HEK293T (cell line): ENCODE measurements at places on chromosomes 16 and 17.

DNA sequence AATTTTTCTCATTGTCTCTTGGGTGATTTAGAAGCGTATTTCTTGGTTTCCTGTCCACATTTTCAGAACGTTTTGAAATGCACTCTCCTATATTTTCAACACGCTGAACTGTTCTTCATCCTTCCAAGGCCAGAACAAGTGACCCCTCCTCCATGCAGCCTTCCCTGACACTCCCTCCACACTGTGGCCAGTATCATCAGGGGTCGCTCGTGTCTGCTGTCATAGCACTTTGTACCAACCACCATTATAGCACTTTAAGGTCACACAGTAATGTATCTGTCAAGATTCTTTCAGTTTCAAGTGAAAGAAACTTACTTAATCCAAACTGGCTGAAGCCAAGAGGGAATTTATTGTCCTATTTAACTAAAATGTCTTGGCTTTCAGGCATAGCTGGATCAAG, 17.5 kb upstream of the IL21R start:
- no peak for DNase-seq

DNA sequence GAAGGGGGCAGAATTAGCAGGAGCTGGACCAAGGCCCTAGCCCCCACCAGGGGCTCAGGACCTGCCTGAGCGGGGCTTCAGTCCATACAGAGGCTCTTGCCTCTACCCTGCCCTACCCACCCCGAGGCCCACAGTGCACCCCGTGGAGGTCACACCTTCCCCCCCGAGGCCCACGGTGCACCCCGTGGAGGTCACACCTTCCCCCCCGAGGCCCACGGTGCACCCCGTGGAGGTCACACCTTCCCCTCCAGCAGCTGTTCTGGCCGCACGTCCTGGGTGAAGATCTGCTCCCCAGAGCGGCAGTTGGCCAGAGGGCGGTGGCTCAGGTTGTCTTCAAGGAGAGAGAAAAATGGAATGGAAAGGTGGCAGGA, 11.4 kb downstream of the CASKIN2 start:
- no peak for DNase-seq

- DNase-seq = peak; percentile 94
Observed at GRCh38 chr16:67393111-67393787, at the start of gene TPPP3. Gene TPPP3, minus strand, starts transcription at chr16:67393498. Its CDS starts 2,387 bp downstream, at chr16:67391111.

DNA sequence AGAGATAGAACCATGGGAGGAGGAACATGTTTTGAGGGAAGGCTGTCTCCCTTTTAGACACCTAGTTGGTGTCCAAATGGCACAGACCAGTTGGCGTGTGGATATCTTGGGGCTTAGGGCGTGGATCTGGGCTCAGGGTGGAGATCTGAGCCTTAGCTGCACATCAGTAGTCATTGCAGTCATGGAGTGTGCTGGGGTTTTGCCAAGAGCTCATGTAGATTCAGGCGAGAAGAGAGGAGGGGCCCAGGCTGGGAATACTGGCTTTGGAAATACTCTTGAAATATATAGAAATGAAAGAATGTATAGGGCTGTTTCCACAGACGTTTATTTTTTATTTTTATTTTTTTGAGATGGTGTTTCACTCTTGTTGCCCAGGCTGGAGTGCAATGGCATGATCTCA, 92.0 kb downstream of the PRKCB start:
- DNase-seq = no peak

DNA sequence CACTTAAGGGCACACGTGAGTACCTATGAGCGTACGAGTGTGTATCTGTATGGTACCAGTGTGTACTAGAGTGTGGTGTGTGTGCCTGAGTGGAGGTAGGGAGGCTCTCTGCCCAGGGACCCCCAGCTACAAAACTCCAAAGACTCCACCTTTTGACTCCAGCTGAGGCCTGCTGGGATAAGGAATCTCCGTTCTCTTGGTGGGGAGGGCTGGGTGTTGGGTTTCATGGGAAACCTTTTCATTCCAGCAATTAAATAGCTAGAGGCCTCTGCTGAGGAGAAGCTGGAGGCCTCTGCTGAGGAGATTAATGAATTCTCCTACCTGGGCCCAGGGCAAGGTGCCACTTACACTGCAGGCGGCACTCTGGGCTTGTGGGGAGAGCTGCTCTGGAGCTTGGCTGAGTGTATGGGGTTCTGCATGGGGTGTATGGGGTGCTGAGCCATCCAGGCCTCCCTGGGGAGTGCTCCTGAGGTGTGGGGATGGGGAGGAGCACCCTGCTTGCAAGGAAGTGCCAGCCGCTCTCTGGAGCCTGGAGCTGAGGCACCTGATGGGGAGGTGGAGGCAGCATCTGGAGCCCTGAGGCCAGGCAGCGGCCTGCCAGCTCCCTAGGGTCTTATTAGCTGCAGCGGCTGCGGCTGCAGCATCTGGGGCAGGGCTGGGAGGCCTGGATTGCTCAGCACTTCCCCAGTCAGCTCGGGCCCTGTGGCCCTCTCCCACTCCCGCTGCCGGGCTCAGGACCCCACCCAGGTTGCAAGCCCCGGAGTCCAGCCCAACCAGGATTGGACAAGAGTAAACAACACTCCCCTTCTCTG, 4.6 kb downstream of the ANKRD13B start:
- DNase-seq = no peak

GRCh38 chr17:78878871-78879527, 24.0 kb downstream of the CEP295NL start:
- no peak for DNase-seq

- no peak for DNase-seq
Observed at GRCh38 chr16:16001596-16002255, 52.3 kb downstream of the ABCC1 start.

DNA sequence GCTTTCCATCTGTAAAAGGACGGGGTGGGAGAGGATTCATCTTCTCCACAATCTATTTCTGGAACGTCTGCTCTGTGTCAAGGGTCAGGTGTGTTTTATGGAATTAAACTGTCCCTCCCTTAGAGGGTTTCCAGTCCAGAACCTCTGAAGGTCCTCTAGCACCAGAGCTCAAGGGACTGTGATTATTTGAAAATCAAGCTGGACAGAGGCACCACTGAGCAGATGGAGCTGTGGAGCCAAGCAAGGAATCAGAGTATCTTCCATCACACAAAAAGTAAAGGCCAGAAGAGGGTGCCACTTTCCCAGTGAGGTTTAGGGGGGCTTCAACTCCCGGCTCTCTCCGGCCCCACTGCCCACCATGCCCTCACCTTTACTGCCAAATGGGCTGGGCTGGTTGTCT, 6.8 kb downstream of the CACNG5 start:
- no peak for DNase-seq

DNA sequence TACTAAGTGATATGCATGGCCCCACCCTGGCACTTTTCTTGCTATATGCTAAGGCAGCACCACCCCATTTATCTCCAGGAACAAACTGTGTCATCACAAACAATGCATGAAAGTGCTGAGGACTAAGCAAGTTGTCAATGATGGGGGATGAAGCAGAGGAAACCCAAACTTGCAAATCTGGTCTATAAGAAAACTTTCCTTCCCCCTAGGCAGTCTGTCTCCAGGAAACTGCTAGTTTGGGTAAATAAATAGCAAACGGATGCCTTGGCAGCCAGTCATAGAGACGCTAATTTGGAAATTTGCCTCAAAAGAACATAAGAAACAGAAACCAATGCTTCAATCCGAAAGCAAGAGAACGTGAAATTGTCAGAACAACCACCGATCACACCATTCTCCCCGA, 5.6 kb upstream of the HSBP1 start:
- no peak for DNase-seq

DNA sequence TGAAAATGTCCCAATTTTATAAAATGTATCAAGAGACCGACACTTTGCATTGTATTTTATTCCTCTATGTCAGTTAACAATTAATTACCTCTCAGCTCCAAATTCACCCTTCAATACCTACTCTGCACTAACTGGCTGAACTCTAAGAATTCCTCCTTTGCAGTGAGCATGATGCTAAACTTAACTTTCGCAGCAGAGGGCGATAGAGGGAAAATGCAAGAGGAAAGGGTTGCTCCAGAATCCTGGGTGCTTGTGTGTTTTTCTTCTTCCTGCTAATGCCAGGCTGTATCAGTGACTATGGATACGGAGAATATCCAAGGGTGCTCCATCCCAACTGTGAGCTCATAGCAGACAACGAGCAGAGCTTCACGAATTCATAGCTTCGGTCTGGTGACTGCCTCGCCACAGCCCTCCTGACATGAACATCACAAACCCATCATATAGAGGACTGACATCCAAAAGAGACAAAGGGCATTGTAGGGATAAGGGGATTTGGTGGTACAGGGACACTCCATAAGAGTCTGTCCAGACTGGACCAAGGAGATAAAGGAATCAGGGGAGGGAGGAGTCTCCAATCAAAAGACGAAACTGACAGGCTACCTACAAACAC, 172.9 kb downstream of the STX8 start:
- peak; percentile 56 for DNase-seq

GRCh38 chr17:27354491-27355081, 60.7 kb downstream of the WSB1 start:
- no peak for DNase-seq

- DNase-seq = no peak
Observed at GRCh38 chr16:88536971-88537751, 33.0 kb upstream of the ZC3H18 start.

- DNase-seq = no peak
Observed at GRCh38 chr17:74584292-74585060, 7.6 kb downstream of the CD300LD start.

- no peak for DNase-seq
Observed at GRCh38 chr17:50451943-50452629, 16.6 kb downstream of the CHAD start.

DNA sequence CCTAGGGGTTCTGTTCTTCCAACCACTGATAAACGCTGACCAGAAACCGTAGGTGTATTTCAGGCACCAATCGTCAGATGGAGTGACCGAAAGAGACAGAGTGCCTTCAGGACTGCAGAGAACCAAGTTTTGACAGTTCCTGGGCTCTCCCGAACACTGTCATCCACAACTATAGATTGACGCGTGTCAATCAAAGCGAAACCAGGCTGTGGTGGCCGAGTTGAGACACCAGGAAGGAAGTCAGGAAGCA, 11.9 kb upstream of the AURKB start:
- no peak for DNase-seq

DNA sequence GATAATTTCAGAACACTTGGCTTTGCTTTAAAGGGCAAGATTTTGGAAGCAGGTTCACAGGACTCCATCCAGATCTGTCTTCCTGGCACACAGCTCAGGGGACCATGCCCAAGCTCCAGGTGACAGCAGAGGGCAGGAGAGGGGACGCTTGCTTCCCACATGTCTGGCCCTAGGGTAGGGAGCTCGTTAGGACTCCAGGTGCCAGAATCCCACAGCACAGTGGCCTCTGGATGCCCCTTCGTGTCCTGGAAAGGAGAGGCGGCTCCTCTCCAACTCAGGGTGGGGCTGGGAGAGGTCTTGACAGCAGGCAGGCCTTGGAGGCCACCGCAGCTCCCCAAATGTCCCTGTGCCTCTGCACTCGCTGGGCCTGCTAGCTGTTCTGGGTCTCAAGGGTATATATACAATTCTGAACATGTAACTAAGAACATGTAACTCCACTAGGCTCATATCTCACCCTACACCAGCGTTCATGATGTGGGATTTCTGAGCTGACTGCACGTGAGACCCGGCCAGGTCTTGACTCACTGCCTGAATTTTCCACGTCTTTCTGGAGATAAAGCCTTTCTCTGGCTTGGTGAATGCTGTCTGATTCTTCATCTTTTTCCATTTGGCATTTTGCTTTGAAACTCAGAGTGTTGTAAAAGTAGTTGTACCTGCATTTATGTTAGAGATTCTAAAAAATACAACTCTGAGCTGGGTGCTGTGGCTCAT, 52.8 kb downstream of the MARCHF10 start:
- DNase-seq = no peak

- DNase-seq = no peak
Observed at GRCh38 chr16:21162661-21163151, 4.2 kb downstream of the LDAF1 start.

DNA sequence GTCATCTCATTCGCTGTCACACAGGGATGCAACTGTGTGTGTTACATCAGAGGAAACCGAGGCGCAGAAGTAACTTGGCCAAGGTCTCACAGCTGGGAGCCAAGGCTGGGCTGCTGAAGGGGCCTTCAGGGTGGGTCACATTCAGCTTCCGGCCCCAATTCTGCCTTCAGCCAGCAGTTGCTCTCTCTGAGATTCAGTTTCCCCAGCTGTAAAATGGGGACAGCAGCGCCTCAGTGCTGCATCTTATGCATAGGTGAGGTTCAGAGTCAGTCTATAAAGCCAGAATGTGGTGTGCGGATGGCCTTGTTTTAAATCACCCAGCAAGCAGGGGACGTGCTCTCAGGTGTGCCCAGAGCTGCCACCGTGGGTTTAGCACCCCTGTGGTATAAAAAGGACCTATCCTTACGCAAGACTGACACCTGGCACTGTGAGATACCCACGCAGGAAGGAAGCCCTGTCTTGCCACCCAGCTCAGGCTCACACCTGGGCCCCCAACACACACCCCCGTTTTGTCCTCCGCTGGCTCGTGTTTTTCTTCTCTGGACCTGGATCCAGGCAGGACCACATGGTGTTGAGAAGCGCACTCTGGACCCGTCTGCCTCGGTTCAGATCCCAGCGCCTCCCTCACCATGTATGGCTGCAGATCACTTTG, 94.6 kb upstream of the GSE1 start:
- DNase-seq = no peak

GRCh38 chr17:16377941-16378341, 3.0 kb upstream of the UBB start:
- DNase-seq = no peak

DNA sequence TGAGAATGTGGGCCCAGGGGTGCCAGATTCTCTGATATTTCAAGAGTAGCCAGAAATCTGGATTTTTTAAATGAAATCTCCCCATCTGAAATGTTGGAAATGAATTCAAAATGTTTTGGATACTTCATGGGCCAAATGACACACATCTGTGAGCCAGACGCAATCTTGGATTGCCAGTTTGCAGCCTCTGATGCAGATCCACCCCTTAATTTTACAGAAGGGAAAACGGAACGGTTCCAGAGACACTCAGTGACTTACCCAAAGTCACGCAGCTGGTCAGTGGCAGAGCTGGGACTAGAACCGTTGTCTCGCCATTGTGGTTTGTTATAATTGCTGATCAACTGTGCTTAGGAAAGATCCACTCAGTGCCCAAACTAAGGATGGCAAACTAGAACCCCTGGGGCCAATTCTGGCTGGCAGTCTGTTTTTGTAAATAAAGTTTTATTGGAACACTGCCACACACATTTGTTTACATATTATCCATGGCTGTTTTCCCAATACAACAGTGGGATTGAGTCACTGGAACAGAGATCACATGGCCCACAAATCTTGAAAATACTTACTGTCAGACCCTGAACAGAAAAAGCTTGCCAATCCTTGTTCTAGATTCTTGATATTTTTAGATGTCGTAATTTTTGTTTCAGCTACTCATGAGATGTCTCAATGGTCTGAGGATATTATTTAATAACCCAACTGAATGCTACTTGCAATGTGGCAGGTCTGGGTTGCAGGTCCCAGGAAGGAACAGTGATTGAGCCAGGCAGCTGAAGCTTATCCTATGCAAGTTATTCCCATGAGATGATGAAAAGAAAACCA, 143.8 kb downstream of the AXIN2 start:
- no peak for DNase-seq

- DNase-seq = no peak
Observed at GRCh38 chr17:62750631-62751051, 57.5 kb downstream of the MARCHF10 start.
